ENCODE measurements at places on chromosomes 7 and 10. TPM values are rescaled to one million over a fixed set of nuclear protein-coding genes. Genes with fewer than 3 reads are reported as not detected.
A peak's percentile ranks its signal among the peaks of the same experiment; 100 is the strongest.

Gene MYPN
- 0.04 TPM for total RNA-seq

Gene FOXP2
- 0.28 TPM for total RNA-seq

Gene GSTO1
- 155 TPM for total RNA-seq

Gene LRRC61
- 38.3 TPM for total RNA-seq

Gene ASAH2
- total RNA-seq = 4.4 TPM

Gene IGFBP3
- 5.6 TPM for total RNA-seq

Gene GDF2
- not detected for total RNA-seq

Gene ENKUR
- not detected for total RNA-seq

Gene ZNF479
- not detected for total RNA-seq

Gene SBDS
- 26.5 TPM for total RNA-seq

Gene CTAGE8
- not detected for total RNA-seq

Gene FRG2B
- total RNA-seq = not detected

Gene CUZD1
- 0.11 TPM for total RNA-seq

Gene CLDN4
- 2.0 TPM for total RNA-seq

GRCh38 chr10:47107007-47107747, 192.8 kb upstream of the GDF10 start:
- DNase-seq = no peak

GRCh38 chr7:152403726-152404125, 32.1 kb downstream of the KMT2C start:
- DNase-seq = no peak

- DNase-seq = no peak
Observed at GRCh38 chr7:138091032-138091431, 14.8 kb downstream of the AKR1D1 start.

DNA sequence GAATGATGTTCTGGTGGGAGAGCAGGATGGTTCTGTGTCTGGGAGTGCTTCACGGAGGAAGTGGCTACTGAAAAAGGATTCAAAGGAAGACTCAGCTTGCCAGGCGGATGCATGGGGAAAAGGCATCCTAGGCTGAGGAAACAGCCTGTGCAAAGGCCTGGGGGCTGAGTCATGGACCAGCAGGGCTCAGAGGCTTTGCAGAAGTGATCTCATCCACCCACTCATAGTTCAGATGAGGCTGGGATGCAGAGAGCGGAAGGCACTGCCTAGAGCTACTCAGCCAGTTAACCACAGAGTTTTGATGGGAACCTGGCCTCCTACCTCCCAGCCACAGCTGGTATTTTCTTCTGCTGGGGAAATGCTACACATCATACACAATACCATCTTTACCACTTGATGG, 15.8 kb upstream of the ADAMTS14 start:
- no peak for DNase-seq

GRCh38 chr10:60798870-60799269, 20.6 kb downstream of the CDK1 start:
- DNase-seq = no peak

- DNase-seq = no peak
Observed at GRCh38 chr7:135459951-135460567, 49.8 kb downstream of the CNOT4 start.

DNA sequence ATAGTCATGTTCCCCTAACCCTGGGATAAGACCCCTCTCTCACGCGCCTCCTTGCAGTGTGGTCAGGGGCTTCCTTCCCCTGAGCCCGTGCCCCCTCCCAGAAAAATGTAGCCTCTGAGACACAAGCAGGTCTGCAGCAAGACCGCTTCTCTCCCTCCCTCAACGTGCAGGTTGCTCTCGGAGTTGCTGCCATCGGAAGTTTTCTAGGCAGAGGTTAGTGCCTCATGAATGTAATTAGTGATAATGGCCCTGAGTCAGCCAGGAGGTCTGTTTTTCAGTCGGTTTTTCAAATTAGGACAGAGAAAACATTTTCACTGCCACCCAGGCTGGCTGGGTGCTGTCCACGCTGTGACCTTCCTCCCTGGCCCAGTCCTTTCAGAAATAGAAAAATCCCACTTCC, 43.2 kb upstream of the PRLHR start:
- DNase-seq = no peak

GRCh38 chr7:26135551-26135950, 16.4 kb upstream of the NFE2L3 start:
- DNase-seq = no peak

- no peak for DNase-seq
Observed at GRCh38 chr7:139538881-139539635, 15.6 kb downstream of the CLEC2L start.

- DNase-seq = no peak
Observed at GRCh38 chr7:96410126-96410839, 88.4 kb upstream of the SLC25A13 start.

DNA sequence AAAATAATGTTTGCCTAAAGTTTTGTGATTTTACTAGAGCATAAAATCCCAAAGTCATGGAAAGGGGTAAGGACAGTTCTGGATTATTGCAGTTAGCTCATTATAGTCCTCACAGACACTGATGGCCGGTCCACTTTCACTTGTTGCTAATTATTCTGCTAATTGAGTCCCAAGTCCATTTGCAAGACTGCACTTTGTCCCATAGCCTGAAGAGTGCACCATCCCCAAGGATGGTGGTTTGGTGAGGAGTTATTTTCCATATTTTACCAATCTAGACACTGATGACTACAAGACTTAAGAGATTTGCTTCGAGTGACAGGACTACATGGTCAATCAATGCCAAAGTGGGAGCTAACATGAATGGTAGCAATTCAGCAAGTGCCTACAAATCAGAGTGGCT, 181.8 kb upstream of the CACNA2D1 start:
- no peak for DNase-seq

- peak; percentile 34 for DNase-seq
Observed at GRCh38 chr7:5417106-5418071, 6.2 kb downstream of the TNRC18 start.

DNA sequence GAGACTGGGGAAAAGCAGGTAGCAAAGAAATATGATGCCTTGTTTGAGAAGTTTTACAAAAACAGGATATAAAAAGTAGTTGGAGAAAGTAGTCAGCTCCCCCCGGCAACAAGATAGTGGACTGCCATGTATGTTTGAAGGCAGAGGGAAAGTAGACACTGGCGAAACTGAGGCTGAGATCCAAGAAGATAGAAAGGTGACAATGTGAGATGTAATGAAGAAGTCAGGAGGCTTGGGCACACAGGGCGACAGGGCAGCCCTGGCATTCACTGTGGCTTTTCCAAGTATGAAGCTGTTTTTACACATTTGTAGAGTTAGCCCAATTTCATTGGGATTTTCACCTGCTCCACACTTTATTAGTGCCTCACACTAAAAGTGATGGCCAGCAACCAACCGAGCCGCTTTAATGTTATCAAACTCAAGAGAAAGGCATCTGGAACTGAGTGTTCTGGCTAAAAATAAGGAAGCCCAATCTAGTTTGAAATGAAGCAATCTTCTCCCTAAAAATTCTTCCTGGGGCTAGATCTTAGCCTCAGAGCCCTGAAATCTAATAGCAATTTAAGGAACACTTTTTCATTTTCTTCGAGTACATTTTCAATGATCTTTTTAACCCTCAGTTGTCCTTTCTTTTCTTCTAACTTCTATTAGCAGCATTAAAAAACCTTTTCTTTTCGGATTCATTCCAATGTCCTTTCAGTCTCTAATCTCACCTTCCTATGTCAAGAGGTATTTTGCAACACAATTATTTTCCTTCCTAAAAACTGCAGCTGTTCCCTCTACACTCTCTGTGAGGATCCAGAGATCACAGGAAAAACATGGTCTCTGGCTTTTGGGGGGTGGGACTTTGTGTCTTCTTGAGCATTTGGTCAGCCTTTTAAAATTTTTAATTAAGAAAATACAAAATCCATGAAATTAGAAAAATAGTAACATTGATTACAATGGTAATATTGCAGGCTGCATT, 108.0 kb downstream of the RNLS start:
- no peak for DNase-seq

GRCh38 chr7:74138945-74139843, 35.0 kb upstream of the EIF4H start:
- DNase-seq = peak; percentile 80

DNA sequence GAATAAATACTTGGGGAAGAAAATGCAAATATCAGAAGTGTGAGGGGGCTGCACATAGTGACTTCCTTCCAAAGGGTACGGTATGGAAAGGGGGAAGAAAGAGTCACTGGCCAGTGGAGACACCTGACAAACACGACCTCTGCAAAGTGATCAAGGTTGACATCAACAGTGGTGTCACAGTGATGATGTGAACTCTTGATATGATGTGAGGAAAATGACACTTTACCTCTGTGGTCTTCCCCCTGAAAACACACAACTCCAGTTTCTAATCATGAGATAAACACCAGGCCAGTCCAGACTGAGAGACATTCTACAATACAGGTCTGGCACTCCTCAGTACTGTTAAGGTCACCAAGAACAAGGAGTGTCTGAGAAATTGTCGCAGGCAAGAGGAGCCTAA, 169.7 kb downstream of the BUB3 start:
- DNase-seq = no peak

DNA sequence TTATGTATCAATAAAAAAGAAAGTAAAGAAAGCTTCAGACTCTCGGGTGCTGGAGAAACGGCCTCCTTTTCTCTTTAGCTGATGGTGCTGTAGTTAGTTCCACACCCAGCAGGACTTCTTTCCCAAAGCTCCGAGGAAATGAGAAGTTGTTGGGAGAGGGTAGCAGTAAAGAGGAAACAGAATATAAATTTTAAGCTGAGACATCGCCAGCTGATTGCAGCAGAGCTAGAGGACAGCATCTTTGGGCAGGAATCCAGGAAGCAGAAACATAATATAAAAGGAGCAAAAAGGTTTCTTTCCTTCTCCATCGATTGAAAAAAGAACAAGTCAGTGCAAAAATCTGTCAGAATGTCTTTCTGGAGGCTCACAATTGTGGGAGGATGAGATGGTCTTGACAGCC, 616.9 kb upstream of the FOXK1 start:
- no peak for DNase-seq

DNA sequence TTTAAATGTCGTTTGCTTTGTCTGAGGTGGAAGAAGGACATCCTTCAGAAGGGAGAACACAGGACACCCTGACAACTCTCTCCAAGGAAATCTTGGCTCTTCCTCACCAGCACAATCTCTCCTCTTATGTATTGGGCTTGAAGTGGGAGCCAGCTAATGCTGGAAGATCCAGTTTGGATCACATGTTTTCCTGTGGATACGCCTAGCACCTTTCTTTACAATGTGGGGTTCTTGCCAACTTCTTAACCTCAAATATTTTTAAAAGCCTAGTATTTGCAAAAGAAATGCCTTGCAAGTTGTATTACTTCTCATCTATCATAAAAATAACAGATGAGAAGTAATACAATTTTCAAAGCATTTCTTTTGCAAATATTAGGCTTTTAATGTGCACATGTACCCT, 76.4 kb downstream of the FRMD4A start:
- no peak for DNase-seq

DNA sequence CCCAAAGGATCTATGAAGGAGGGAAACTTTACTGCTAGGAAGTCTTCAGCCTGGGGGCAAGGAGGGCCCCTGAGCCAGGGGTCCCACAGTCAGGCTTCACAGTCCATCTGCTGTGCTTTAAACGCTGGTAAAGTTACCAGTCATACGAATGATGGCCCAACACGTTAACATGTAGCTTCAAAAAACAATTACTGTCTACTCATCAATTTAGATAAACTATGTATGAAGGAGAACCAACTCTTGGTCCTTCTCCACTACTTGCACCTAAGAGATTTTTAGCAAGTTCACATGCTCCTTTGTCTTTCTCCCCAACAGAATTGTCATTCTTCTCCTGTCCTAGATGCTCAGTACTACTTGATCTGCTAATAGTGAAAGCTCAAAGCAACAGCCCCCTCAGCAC, 16.6 kb downstream of the JCAD start:
- DNase-seq = no peak

GRCh38 chr10:120172356-120172755, 279.8 kb downstream of the SEC23IP start:
- no peak for DNase-seq

DNA sequence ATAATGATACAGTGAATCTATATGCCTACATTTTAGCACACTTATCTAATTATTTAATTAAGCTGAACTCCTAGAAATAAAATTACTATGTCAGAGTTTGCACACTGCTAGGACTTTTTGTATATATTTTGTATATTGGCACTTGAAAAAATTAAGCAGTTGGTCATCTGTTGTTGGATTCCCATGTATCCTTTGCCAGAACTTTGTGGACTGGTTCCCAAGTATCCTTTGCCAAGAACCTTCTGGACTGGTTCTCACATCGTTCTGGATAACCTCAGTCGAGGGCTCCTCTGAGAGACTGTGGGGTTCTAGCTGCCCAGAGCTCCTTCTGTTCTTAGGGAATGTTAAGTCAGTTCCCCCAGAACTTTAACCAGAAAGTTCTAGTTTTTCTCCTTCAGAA, 108.8 kb upstream of the IFRD1 start:
- DNase-seq = no peak

GRCh38 chr10:59557642-59558041, 152.0 kb downstream of the SLC16A9 start:
- DNase-seq = no peak

DNA sequence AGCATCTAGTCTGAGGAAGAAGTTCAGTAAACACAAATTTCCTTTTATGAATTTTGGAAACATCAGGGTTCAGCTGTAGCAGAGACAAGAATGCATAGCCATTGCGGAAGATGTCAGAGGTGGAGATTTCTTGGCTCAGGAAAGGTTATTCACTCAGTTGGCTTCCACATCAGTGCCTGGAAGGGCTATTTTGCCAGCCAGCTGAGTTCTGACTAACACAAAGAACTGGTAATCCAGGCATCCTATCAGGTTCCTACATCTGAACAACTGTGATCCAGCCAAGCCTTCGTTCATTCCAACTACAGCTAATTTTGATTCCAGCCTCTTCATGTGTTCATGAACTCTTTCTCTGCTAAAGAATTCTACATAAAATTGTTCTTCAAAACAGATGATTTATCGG, 965.6 kb downstream of the XPNPEP1 start:
- DNase-seq = no peak

DNA sequence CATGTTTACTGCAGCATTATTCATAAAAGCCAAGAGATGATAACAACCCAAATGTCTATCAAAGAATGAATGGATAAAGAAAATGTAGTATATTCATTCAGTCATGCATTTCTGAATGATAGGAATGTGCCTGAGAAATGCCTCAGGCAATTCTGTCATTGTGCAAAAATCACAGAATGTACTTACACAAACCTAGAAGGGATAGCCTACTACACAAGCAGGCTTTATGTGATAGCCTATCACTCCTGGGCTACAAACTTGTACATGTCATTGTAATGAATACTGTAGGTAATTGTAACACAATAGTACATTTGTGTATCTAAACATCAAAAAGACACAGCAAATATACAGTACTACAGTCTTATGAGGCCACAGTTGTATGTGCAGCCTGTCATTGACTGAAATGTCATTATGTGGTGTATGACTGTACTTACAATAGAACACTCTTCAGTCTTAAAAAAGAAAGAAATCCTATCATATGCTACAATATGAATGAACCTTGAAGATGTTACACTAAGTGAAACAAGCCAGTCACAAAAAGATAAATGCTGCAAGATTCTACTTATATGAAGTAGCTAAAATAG, 141.8 kb upstream of the GPR22 start:
- DNase-seq = no peak

GRCh38 chr7:739983-740942, 13.2 kb upstream of the PRKAR1B start:
- peak; percentile 55 for DNase-seq

Data from H7 (cell line).